ENCODE measurements at places on chromosomes 12 and 14.

- DNase-seq, result peak; percentile 60
Observed at GRCh38 chr14:64196814-64197411, 97.3 kb downstream of the ESR2 start.

DNA sequence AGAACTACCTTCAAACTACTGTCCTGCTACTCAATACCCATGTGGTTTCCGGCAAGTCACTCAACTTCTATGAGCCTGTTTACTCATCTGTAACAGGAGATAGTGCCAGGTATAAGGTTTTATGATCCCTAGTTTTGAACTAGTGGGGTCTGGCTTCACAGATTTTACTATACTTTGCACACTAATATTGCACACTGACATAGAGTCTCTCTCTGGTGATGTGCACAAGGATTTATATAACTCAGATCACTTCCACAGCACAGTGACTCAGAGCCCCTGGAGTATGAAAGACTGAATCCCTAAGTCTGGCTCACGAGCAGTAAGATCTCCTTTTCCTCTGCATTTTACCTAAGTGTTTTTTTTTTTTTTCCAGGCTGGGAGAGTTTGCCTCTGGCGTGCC, 69.7 kb upstream of the SLC38A2 start:
- DNase-seq, result no peak

DNA sequence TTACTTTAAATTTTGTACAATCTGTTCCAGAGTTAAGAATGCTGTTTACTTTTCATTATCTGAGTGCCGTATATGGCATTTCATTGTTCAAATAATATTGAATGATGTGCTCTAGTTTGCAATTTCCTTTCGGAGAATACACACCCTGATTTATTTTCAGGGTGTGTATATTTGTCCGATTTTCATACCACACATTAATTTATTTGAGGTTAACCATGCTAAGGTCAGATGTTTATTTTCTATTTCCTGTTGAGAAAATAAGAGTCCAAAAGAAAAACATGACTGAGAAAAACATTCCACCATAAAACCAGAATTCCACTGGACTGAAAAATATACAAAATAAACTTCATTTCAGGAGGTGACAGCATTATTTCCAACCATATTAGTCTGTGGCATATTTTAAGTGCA, 64.2 kb upstream of the OVCH1 start:
- DNase-seq, result no peak

- DNase-seq, result no peak
Observed at GRCh38 chr14:70664698-70665447, 23.2 kb downstream of the TTC9 start.

DNA sequence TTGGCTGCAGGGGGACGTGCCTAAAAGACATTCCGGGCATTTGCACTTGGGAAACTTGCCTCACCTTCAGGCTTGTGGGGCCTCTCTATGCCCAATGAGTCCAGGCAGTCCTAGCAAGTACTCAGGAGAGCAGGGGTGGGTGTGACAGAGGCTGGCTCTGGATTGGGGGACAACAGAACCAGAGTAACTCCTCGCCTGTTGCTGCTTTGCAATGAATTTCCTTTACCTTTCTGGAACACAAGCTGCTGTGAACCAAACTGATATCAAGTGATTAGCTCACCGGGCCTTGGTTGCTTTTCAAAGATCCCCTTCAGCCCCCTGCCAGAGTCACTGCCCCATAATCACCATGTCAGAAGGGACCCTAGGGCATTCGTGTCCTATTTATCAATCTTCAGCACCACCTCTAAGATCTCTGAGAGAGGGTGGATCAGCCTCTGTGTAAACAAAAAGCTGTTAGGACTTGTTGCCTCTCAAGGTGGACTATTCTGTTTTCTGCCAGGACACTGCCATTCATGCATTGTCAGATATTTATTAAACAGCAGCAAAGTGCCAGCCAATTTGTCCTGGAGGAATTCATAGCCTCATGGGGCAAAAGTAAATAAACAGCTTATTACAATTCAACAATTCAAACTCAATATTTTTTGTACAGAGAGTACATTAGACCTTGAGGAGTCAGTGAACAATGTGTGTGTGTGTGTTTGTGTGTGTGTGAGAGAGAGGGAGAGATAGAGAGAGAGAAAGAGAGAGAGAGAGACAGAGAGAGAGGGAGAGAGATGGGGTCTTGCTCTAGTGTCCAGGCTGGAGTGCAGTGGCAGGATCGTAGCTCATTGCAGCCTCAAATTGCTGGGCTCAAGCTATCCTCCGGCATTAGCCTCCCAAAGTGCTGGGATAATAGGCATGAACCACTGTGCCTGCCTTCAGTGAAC, 11.3 kb downstream of the NFATC4 start:
- DNase-seq, result peak; percentile 2

DNA sequence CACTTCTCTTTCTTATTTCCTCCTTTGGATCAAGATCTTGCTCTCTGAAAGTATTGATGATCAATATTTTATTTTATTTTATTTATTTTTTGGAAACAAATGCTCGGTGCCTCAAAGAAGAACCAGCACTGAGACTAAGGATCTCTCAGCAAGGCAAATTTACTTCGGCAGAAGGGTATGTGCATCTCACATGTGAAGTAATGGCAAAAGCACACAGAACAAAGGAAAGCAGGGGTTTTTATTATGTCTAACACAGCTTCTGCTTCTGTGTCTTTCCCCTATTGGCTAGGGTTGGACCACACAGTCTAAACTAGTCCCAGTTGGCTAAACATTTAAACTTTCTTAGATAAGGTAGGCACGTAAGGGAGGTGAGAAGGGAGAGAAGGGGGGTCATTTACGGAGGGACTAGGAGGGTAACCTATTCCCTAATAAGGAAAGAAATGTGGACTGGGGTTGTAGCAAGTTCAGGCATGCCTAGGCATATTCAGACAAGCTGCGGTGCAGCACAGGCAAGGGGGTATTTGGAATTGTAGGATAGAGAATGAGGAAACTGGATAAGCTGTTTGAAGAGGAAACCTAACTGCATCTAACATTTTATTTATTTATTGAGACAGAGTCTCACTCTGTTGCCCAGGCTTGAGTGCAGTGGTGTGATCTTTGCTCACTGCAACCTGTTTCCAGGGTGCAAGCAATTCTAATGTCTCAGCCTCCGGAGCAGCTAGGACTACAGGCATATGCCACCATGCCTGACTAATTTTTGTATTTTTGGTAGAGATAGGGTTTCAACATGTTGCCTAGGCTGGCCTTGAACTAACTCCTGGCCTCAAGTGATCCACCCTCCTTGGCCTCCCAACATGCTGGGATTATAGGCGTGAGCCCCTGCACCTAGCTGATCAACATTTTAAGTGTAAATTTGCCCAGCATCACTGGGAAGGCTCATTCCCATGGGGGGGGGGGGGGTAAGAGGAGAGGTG, 90.0 kb upstream of the EIF5 start:
- peak; percentile 20 for DNase-seq

GRCh38 chr12:113366827-113367226, 8.4 kb downstream of the PLBD2 start:
- DNase-seq, result no peak

GRCh38 chr12:116524964-116525379, 34.2 kb upstream of the MAP1LC3B2 start:
- no peak for DNase-seq

DNA sequence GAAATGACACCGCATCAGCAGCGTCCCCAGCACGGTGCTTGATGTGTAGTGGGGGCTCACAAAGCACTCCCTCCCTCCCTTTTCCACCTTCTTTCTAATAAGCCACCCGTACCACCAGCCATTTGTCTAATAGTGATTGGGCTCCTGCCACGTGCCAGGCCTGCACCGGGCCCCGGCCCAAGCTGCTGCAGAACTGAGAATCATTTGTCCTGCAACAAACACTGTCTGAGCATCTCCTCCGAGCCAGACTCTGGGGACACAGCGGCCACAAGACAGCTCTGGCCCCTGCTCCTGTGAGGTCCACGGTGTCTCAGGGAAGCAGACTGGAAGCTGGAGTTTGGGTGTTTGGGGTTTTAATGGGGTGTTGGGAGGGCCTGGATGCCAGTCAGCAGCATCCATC, 43.9 kb downstream of the MVK start:
- DNase-seq, result no peak

DNA sequence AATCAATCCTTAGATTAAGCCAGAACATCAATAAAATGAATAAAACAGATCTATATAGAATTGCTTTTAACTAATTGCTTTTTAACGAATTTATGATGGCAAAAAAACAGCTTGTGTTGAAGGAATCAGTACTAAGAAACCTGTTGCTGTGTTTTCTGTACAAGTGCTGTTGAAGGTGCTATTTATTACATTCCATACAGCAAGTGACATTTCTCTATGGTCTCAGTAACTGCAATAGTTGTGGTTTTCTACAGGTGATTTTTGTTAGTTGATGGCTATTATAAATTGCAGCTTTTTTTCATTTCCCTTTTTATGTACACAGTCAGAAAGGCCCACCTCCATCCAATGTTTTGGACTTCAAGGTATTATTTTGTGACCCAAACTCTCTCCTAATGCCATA, 56.6 kb downstream of the SLC2A13 start:
- no peak for DNase-seq

DNA sequence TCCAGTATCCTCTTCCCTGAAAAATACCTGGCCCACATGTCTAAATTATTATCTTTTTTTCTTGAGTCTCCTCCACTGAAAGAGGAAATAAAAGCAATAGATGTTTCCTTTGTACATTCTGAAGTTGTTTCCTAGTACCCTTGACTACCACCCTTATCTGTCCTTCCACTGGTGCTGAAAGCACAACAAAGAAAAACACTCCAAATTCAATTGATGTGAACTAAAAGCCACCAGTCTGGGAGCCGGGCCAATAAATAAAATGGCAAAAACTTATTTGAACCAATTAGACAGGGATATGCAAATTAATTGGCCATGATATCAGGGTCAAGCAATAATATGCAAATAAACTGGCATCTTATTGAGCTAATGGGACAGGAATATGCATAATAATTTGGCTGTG, 330.5 kb downstream of the PAWR start:
- peak; percentile 66 for DNase-seq

GRCh38 chr14:88519907-88520306, 34.9 kb downstream of the PTPN21 start:
- DNase-seq, result no peak

DNA sequence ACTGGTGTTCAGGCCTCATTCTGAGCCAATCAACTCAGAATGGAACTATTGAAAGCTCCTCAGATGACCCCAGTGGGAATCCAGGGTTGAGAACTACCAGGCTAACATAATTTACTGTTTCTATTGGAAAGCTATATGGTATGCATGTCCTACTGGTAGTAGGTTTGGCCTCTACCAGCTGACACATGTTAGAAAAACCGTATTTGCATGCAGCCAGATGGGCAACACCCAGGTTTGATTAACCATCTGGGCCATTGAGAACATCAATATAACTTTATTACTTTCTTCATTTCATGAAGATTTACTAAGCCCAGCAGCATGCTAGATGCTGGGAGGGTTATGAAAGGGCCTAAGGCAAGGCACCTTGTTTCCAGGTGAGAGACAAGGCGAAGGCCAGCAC, 181.4 kb upstream of the PARP11 start:
- DNase-seq, result no peak

GRCh38 chr14:99382071-99382470, 98.6 kb downstream of the SETD3 start:
- DNase-seq, result no peak

DNA sequence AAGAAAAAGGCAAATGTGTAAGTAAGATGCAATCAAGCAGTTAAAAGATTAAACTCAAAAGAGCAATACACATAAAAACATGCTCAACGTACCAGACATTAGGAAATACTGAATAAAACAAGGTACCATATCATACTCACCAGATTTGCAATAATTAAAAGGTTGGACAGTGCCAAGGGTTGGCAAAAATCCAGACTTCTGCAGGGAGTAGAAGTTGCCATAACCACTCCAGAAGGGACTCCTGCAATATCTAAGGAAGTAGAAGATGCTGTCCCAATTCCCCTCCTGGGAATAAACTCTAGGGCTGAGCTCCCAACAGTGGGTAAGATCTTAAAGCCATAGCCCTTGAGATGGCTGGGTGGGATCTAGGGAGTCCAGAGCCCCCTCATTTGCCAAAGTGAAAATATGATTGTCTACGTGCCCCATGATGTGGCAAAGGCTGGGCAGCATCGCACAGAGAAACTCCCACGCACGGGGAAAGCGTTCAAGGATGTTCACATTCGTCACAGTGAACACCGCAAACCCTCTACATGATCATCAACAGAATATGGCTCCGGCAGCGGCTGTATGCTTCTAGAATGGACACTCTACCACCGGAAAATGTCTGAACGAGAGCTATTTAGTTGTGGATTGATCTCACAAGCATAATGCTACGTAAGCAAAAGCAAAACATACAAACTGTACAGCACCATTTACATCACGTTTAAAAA, 12.3 kb downstream of the KCTD10 start:
- DNase-seq, result no peak

- no peak for DNase-seq
Observed at GRCh38 chr14:59017285-59017965, 171.0 kb upstream of the DAAM1 start.

GRCh38 chr12:93783832-93784231, 106.7 kb downstream of the CRADD start:
- no peak for DNase-seq

DNA sequence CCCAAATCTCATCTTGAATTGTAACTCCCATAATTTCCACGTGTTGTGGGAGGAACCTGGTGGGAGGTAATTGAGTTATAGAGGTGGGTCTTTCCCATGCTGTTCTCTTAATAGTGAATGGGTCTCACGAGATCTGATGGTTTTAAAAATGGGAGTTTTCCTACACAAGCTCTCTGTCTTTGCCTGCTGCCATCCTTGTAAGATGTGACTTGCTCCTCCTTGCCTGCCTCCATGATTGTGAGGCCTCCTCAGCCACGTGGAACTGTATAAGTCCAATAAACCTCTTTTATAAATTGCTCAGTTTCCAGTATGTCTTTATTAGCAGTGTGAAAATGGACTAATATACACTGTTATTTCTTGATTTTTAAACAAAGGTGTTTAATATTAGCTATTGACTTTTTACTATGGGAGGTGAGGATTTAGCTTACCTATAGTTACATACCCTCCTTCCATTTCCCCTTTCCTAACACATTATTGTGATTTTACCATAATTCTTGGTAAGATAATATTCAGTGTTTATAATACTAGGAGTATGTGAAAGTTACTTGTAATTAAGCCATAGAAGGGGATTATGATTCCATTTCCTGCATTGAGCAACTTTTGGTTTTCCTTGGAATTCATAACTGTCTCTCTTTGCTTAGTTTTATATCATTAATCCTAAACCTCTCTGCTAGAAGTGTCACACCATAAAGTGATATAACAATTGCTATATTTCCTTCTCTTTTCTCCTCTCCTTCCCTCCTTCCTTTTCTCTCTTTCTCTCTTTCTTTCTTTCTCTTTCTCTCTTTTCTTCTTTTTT, 151.0 kb upstream of the KRAS start:
- DNase-seq, result no peak

DNA sequence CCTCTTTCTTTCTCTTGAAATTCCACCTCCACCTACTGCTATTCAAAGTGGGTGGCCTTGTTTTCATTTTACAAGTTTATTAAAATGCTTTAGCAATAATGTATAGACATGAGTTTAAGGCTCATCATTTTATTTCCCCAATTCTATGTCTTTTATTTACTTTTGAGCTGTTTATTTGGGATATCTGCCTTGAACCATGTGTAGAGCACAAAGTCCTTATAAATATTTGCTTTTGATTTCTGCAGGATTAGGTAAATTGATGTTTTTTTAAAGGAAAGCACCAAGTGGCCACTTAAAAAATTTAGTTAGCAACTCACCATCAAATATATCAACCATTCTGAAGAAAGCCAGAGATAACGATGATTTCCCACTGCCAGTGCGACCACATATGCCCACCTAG, 39.8 kb upstream of the KCNJ8 start:
- no peak for DNase-seq

- DNase-seq, result no peak
Observed at GRCh38 chr12:104823985-104824461, 134.1 kb downstream of the SLC41A2 start.

Data from NCI-H1105 treated with DMSO at 0.1 percent for 48 hours (cell line).